ENCODE measurements at places on chromosomes 12 and 14.

- no peak for DNase-seq
These were observed 93.8 kb downstream of the SLC38A6 start for GRCh38 chr14:61074852-61075251.

DNA sequence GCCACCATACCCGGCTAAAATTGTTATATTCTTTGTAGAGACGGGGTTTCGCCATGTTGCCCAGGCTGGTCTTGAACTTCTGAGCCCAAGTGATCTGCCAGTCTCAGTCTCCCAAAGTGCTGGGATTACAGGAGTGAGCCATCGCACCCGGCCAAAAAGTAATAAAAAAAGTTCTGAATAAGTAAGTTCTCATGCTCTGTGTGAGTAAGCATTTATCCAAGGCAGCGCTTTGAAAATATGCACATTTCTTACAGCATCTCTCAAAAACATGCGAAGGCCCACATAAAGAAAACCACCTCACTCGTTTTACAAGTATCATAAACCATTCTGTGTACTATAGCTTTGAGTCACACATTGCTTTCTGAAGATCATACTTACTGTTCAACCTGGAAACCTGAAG is 8.6 kb downstream of the GIT2 start:
- no peak for DNase-seq

- no peak for DNase-seq
These were observed 210.1 kb upstream of the EEA1 start for GRCh38 chr12:93139028-93139665.

- peak; percentile 56 for DNase-seq
These were observed at the start of gene RPS6KL1 for GRCh38 chr14:74922752-74923401. Gene RPS6KL1 (minus strand): TSS chr14:74923260. CDS start chr14:74921541, 1,719 bp downstream.

- no peak for DNase-seq
These were observed 827 bp upstream of the TEDC1 start for GRCh38 chr14:105490267-105490571.

- no peak for DNase-seq
These were observed 42.6 kb downstream of the TGFB3 start for GRCh38 chr14:75939200-75939599.

DNA sequence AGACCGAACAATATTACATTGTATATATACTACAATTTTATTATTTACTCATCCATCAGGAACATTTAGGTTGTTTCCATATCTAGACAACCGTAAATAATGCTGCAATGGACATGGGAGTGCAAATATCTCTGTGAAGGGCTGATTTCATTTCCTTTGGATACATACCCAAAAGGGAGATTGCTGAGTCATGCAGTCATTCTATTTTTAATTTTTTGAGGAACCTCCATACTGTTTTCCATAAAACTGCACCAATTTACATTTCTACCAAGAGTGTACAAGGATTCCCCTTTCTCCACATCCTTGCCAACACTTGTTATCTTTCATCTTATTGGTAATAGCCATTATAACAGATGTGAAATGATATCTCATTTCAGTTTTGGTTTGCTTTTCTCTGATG is 84.7 kb downstream of the SLC41A2 start:
- DNase-seq = no peak

DNA sequence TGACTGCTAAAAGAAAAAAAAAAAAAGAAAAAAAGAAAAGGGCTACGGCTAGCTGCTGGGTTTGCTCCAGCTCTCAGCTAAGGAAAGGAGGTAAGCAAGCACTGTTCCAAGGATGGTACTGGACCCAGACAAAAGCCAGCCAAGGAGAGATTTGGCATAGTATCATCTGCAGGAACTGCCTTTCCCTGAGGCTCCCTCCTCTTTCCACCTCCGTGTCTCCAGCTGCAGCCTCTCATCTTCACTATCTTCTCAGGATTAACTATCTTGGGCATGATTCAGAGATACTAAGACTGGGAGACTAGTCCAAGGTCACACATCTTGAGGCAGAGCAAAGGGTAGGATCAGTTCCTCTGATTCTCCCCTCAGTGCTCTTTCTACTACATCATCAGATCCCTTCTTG is 6.0 kb downstream of the KITLG start:
- no peak for DNase-seq

GRCh38 chr12:19382111-19382526 is 57.2 kb upstream of the AEBP2 start:
- no peak for DNase-seq

- no peak for DNase-seq
These were observed 381.9 kb upstream of the GARIN6 start for GRCh38 chr12:99265648-99266047.

DNA sequence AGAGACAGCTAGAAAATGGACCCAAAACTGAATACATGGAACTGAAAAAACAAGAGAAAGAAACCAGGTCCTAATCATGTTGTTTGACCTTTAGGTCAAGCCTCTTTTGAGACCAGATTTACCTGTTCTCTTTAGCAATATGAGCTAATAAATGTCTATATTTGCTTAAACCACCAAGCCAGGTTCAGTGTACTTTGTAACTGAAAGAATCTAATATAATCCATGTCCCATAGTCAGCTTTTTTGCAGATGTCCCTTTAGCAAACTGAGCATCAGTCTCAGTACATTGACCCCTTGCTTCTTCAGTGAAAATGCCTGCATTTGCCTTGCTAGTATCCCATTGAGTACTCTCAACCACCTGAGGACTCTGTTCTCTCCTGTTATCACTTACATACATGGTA is 61.7 kb downstream of the PLCZ1 start:
- DNase-seq = no peak

DNA sequence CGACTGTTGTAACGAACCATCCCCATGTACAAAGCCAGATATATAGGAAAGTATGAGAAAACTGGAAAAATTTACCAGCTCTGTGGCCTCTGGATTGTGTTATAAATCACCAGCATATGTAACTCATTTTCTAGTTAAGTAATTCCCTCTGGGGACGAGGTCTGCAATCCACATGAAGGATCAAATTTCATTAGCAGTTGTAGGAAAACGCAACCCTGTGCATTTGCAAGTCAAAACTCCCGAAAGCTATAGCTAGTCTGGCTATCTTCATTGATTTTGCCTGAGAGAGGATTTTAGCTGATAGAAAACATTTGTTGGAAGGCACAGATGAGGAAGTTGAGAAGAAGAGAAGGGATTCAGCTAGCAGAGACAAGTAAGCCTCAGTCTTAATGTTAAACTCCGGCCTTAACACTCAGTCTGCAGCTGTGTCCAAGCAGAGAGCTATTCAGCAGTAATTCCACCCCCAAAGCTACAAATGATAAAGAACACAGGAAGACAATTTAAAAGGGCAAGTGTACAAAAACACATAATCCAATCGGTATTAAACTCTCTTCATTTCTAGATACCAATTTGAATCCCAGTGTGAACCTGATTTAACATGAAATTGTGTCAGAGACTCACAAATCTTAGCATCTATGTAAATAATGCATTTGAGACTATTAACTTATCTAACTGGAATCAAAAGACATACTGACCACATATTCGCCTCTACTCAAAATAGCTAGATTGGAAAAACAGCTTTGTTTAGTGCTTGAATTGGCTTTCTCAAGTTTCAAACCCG is 54.2 kb upstream of the CERS5 start:
- DNase-seq = no peak

- DNase-seq = no peak
These were observed 100.4 kb downstream of the RFLNA start for GRCh38 chr12:124395284-124395752.

GRCh38 chr12:121392325-121392716 is 7.6 kb upstream of the RNF34 start:
- DNase-seq = no peak

- DNase-seq = no peak
These were observed 214.7 kb upstream of the GARIN2 start for GRCh38 chr14:66974397-66975025.

GRCh38 chr12:13215056-13215455 is 18.5 kb downstream of the EMP1 start:
- DNase-seq = no peak

- no peak for DNase-seq
These were observed 110.1 kb downstream of the TXNDC16 start for GRCh38 chr14:52442166-52442565.

DNA sequence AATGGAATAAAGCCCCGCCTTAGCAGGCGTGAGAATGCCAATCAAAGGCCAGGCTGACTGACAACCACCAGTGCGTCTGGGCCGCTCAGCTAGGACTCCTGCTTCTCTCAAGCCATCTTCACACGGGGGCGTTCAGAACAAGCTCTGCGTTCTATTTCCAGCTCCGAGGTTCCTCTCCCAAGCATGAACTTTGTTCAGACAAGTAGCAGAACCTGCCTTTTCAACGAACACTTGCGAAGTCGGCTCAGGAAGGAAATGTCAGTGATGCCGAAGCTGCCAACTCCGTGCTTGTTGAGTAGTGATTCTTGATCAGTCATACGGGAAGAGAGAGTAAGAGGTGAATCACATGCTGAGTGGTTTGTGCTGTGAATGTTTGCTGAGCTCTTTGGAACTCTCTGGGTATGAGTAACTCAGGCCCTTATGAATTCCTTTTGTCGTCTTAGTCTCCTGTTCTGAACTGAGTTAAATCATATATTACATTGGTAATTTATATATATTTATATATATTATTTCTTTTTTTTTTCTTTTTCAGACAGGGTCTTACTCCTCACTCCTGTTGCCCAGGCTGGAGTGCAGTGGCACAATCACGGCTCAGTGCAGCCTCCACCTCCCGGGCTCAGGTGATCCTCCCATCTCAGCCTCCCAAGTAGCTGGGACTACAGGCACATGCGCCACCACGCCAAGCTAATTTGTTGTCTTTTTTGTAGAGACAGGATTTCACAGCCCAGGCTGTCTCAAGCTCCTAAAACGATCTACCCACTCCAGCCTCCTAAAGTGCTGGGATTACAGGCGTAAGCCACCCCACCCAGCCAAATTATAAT is 29.4 kb upstream of the BCL7A start:
- DNase-seq = no peak

DNA sequence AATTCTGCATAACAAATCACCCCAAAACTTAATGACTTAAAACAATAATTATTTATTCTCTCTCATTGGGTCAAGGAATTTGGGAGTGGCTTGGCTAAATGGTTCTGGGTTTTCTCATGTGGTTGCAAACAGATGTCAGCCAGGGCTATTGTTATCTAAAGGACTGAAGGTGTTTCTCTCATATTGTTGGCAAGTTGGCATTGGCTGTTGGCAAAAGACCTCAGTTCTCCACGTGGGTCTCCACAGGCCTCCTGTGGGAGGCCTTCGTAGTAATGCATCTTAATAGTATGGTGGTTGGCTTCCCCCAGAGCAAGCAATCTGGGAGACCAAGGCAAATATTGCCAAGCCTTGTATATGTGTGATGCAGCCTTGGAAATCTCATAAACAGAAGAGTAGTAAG is 14.4 kb downstream of the GALNT16 start:
- DNase-seq = no peak

- DNase-seq = no peak
These were observed 1.0 kb upstream of the KRT6A start for GRCh38 chr12:52494100-52494499.

GRCh38 chr12:12927211-12928079 is 24.5 kb downstream of the GPRC5D start:
- DNase-seq = peak; percentile 44

DNA sequence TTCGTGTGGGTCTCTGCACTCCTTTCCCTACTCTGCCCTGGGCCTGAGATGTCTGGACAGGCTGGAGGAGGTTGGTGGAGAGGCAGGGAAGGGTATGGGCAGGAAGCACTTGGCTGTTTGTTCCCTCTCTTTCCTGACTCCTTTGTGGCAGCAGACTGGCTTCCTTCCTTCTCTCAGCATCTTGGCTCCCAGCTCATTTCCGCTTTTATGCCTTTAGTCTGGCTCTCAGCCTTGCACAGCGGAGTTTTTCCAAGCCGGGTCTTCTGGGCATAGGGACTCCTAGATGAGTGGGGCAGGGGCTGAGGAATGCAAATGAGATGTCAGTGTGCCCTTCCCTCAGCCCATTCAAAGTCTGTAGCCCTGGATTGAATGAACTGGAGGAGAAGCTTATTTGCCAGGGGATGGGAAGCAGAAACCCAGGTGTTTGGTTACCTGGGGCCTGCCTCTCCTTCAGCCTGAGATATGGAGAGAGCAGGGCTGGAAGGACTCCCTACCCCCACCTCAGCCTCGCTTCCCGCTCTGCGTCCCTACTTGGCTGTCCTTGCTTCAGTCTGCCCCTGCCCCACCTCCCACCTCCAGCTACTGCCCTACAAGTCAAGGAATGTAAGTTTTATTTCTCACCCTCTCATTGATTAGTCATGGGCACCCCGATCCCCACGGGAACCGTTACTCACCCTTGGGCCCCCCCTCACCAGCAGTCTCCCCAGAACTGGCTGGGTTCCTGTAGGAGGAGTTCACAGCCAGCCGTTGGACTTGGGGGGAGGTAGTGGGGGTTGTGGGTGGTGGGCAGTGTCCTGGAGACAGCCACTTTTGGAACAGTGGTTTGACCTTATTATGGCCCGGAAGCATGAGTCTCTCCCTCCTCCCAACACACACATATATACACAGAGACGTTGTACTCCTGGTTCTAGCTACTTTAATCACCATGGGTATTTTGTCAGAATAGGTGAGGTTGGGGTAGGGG is 9.3 kb upstream of the ITGA5 start:
- no peak for DNase-seq

DNA sequence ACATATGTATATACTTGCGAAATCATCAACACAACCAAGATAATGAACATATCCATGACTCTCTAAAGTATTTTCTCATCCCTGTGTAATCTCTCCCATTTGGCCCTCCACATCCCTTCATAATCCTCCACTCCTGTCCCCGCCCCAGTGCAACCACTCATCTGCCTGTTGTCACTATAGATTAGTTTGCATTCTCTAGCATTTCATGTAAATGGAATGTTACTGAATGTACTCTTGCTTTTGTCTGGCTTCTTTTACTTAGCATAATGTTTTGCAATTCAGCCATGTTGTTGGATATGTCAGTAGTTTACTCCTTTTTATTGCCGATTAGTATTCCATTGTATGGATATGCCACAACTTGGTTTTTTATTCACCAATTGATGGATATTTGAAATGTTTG is 99.1 kb downstream of the BICD1 start:
- DNase-seq = no peak

DNA sequence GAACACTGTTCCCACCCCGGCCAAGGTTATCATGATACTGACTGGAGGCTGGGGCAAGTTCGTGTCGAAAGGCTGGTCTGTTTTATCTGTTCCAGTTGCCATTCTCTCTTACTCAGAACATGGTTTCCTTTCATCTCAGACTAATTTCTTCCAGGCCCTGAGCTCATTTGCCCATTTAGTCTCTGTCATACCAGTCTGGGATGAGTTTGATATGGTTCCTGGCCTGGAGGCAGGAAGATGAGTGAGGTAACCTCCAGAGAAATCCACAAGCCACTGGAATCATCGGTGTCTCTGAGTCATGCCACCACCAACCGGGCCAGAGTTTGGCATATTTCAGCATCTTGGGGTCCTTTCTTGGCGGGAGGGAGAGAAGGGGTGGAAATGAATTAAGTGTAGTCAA is 114.7 kb downstream of the NTF3 start:
- DNase-seq = no peak

- DNase-seq = no peak
These were observed 123.3 kb downstream of the ATP23 start for GRCh38 chr12:58064666-58065065.
